ENCODE measurements at places on chromosomes 7 and 10.

GRCh38 chr10:120328647-120329046 is 128.4 kb upstream of the PLPP4 start:
- no peak for DNase-seq

DNA sequence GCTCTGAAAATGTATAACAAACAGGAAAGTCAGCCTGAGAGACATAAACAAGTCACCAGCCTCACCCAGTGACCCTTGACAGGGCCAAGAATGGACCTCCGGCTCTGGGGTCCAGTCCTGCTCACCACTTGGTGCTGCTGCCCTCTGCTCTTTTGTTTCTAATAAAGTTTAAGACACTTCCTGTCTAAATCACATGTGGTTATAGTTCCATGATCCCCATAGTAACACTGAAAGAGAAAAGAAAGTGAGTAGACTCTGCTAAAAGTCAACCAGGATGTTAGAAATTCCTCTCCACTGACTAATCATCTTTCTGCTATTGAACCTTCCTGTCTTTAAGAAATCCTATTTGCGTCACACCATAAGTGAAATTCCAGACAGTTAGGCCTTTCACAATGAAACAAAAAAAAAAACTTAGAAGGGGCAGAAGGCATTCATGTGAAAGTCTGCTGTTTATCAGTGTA is 179.2 kb upstream of the BET1 start:
- DNase-seq = no peak

GRCh38 chr10:12547301-12547771 is 198.0 kb downstream of the CAMK1D start:
- DNase-seq = no peak

GRCh38 chr7:137572056-137572784 is 228.7 kb upstream of the PTN start:
- DNase-seq = no peak

GRCh38 chr7:6015917-6016652 is 7.0 kb downstream of the AIMP2 start:
- DNase-seq = no peak

GRCh38 chr10:21079330-21079658 is 182.2 kb upstream of the NEBL start:
- no peak for DNase-seq

DNA sequence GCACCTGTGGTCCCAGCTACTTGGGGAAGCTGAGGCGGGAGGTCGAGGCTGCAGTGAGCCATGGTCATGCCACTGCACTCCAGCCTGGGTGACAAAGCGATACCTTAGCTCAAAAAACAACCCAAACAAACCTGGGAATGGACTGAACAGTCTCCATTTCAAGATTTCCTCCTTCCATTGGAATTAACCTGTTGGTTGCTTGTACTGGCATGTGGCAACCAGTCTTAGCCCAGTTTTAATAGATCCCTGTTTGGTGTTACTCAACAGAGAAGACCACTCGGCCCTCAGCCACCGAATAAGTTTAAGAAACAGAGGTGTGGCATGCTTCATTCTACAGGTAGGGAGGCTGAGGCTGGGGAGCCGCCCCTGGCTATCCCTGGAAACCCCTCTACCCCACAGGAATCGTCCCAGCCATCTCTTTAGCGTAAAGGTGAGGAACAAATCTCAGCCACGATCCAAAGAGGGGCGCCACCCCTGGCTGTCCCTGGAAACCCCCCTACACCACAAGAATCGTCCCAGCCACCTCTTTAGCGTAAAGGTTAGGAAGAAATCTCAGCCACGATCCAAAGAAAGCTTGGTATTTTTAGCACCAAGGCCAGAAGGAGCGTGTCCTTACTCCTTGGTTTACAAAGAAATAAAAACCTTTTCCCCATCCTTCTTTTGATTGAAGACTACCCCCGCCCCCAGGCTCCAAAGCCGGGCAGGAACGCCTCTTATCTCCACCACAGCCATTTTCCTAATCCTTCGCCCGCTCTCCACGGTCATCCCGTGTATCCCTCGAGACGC is 861 bp upstream of the TSPAN14 start:
- DNase-seq = no peak

GRCh38 chr10:27349987-27350386 is 109.4 kb upstream of the ACBD5 start:
- DNase-seq = no peak

DNA sequence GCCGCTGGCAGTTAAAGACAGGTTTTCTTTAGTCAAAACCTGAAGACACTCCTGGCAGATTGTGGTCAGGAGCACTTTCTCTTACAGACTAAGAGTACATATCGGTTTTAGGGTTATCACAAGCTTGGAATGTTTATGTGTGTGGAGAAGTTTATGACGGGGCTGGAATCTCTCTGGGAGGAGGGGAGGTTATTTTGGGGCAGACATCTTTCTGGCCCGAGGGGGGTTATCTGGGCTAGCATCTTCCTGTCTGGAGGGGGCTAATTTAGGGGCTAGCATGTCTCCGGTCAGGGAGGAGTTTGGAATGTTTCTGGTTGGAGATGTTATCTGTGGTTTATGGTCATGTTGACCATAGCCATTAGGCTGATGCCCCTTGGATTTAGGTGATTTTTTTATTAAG is 141.2 kb upstream of the KIF5B start:
- no peak for DNase-seq

GRCh38 chr7:123580406-123581161 is 21.0 kb upstream of the ASB15 start:
- no peak for DNase-seq

GRCh38 chr7:5225616-5226290 is 35.7 kb downstream of the WIPI2 start:
- DNase-seq = no peak

- no peak for DNase-seq
These were observed 110.6 kb upstream of the ASAH2 start for GRCh38 chr10:50361946-50362345.

DNA sequence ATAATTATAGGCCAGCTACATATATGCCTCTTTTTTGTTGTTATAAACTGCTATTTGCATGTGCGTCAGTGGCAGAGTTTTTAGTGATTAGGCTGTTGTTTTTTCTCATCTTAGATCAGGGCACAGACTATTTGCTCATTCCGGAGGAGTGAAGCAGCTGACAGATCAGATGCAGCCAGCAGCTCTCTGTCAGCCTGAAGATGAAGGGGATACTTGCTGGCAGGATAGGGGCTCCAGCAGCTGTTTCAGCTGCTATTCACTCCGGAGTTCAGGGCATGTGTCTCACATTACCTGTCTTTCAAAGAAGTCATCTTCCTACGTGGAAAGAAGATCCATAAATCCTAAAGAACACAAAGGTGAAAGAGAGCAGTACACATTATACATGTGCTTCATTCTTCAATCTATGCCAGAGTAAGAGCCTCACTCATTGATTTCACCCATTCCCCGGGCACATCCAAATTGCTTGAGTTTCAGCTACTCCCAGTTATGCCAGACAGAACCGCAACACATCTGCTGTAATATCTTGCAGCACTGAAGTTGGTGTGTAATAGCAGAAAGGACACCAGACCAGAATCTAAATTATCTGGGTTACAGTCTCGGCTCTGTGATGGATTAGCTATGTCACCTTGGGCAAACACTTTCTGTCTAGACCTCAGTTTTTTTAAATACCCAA is 182.8 kb upstream of the CHRM2 start:
- no peak for DNase-seq

DNA sequence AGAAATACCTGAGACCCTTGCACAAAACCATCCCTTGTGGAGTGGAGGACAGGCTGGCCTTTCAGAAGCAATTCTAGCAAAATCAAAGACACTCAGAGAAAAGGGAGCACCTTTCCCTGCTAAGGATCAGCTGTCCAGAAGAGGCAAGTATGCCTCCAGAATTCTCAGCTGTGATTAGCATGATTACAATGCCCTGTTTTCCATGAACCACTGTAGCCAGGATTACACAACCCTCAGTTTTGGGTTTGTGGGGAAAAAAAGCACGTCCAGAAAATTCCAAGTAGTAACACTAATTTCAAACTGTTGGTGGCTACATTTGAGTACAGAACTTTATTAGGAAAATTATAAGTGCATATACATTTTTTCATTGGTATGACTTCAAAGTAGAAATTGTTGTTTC is 15.0 kb downstream of the CXCL12 start:
- DNase-seq = no peak

DNA sequence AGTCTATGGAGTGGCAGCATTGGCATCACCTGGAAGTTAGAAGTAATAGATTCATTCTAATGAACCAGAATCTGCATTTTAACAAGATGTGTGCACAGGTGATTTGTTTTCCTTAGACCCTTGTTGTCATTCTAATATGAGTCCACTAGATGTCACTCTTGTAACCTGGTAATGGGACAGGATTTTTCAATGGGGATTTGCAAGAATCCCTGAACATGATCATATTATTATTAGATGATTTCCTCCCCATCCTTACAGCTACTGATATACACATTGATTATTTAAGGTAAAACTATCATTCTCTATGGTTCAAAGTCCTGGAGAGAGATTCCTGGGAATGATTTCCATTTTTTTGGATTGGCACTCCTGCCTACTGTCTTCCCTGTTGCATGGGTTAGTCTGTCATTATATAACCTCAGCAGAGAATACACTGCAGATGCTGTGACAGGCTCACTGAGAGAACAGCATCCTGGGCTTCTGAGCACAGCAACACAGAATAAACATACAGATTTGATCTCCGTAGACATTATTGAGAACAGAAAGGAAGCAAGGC is 194.9 kb downstream of the SUGCT start:
- no peak for DNase-seq

- no peak for DNase-seq
These were observed 177.9 kb downstream of the RPS24 start for GRCh38 chr10:78211561-78212051.

GRCh38 chr10:97548828-97549455 is 23.6 kb upstream of the ANKRD2 start:
- no peak for DNase-seq

- no peak for DNase-seq
These were observed 308.8 kb upstream of the AOAH start for GRCh38 chr7:37033141-37033540.

DNA sequence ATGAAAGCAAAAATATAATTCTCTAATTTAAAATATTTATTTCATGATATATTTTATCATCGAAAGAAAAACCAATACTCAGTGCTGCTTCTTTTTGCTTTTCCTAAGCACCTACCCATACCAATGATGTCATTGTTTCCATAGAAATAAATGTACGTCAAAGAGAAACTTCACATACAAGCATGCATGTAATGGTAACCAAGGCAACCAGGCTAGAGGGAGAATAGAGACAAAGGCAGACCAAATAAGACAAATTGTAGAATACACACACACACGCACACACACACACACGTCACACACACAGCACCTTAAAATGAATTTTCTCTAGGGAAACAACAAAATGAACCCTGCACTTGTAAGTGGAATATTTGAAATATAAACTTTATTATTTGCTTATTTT is 75.5 kb downstream of the MACC1 start:
- no peak for DNase-seq

GRCh38 chr10:19921300-19922140 is 105.3 kb downstream of the PLXDC2 start:
- DNase-seq = no peak

GRCh38 chr7:2204446-2204845 is 28.3 kb downstream of the MAD1L1 start:
- no peak for DNase-seq

All from T-helper 22 cell (primary cell).